NCI-H187 treated with DMSO at 0.1 percent for 48 hours (cell line): ENCODE measurements at places on chromosomes 3 and 15.

- no peak for DNase-seq
Observed at GRCh38 chr15:57018151-57018550, 99.7 kb downstream of the TCF12 start.

DNA sequence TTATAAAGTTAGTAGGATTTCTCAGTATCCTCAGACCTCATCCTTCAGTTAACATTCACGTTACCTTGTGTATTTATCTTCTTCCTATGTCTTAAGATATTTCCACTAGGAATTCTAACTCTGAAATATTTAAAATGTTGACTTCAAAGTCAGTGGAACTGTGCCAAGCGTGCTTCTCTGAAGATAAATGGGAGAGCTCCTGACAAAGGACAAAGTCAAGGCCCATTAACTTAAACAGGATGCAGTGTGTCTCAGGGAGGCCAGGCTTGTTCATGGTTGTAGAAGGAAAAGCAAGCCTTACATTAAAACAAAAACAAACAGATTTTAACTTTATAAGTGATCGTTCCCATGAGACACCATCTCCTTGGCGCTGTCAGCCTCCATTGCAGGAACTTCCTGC is 41.5 kb downstream of the ABHD17C start:
- DNase-seq, result no peak

- DNase-seq, result no peak
Observed at GRCh38 chr3:155093261-155093660, 13.1 kb downstream of the MME start.

DNA sequence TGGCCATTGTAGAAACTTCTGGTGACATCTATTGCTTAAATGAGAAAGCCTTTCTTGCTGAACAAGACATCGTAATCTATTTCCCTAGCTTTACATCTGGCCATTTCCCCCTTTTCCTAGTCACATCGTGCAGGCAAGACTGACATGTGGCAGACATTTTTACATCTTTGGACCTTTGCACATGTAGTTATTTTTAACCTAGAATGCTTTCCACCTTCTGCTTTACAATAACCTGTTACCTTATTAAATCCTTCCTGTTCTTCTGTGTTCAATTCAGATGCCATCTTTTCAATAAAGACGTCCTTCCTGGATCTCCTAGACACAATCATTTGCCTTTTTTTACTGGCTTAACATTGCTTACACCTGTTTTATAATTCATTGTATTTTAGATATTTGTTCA is 343.3 kb downstream of the DIPK2A start:
- no peak for DNase-seq

- DNase-seq, result no peak
Observed at GRCh38 chr3:73637042-73637441, 12.3 kb upstream of the PDZRN3 start.

DNA sequence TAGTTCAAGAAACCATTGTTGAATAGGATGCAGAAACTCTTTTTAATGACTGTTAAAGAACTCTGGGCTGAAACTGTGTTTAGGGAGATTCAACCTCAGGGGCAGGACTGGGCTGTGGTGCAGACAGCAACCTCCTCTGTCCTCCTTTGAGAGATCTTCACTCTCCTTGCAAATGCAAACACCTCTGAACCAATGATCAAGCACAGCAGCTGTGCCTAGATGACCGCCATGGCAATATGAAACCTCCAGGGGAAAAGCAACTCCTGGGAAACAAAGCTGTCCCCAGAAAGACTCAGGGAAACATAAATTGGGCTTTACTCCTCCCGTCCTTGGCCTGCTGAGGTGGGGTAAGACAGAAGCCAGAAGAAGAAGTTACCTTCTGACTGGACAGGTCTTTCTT is 52.6 kb downstream of the TBC1D2B start:
- no peak for DNase-seq

GRCh38 chr3:151875759-151876158 is 2.3 kb downstream of the SUCNR1 start:
- no peak for DNase-seq

DNA sequence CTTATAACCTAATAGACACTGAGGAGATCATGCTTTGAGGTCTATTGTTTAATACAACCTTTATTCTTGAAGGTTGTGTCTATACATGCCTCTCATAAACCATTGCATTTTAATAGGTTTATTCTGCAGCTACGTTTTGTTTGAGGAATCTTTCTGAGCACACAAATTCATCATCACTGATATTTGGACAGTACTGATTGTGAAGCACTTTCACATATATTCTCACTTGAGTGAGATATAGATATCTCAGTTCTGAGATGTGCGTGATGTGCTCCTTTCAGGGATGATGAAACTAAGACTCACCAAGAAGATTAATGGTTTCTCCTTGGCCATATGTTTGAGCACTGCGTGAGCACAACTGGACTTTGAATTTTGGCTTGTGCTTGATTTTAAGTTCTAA is 374.4 kb downstream of the LPP start:
- DNase-seq, result no peak
